CD4-positive, alpha-beta T cell treated with Interleukin-15 for 1 hour (primary cell): ENCODE measurements at places on chromosomes 11 and 22.

DNA sequence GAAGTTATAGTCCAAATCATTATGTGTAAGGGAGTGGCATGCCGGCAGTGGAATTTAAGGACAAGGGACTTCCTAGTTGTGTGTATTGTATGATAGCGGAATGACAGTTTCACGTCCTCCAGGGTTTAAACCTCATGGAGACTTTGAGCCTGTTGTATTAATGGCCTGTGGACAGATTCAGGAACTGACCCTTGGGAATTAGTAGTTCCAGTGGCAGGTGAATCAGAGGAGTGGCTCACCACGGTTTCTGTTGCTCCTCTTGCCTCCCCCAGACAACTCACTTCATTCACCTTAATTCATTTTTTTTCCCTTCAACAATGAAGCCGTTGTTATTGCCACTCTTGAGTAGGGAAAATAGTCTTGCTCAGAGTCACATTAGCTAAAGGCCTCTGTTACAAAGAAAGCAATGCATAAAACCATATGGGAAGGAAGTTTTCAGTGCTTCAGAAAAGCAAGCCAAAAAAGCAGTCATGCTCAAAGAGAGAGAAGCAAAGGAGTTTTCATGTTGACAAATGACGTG, 22.6 kb downstream of the AMOTL1 start:
- DNase-seq: no peak

DNA sequence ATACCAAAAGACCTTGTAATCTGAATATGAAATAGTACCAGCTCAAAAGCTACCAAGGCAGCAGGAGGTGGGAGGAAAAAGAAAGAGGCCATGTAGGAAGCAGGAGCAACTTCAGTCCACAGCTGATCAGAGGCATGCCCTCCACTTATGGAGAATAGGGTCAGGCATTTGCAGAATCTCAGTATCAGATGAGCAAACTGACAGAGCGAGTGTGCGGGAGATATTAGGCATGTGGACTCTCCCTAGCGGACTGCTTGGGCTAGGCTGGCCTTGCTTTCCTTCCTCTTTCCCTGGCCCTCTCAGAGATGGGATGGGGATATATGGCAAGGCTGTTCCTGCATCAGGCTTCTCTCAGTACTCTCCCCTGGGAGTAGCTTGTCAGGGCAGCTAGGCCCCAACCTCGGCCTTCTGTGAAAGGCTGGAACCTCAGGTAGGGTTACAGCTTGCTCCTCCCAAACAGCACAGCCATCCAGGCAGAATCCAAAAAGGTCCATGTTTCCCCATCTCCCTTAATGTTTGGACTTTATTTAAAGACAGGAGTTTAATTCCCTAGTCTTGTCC, 37.0 kb downstream of the ETS1 start:
- DNase-seq: no peak

DNA sequence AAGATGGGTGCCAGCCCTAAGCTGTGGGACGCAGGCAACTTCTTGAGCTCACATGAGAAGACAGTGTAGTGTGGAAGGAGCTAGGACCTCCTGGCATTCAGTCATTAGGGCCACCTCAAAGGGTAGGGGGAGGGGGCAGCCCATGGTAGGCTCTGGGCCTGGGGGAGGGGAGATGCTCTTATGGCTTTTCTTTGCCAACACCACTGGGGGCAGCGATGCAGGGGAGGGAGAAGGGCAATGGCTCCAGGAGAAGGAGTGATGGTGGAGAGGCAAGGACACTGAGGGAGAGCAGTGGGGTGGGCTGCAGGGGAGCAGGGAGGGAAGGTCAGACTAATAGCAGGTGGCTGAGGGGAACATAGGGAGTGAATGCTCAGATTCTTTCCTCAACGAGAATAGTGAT, 63.3 kb upstream of the SUSD2 start:
- DNase-seq: no peak

GRCh38 chr11:97428247-97428790, 1038.5 kb downstream of the JRKL start:
- no peak for DNase-seq
